Activated CD8-positive, alpha-beta memory T cell treated with anti-CD3 and anti-CD28 coated beads for 24 hours (primary cell): ENCODE measurements at places on chromosomes 4 and X.

DNA sequence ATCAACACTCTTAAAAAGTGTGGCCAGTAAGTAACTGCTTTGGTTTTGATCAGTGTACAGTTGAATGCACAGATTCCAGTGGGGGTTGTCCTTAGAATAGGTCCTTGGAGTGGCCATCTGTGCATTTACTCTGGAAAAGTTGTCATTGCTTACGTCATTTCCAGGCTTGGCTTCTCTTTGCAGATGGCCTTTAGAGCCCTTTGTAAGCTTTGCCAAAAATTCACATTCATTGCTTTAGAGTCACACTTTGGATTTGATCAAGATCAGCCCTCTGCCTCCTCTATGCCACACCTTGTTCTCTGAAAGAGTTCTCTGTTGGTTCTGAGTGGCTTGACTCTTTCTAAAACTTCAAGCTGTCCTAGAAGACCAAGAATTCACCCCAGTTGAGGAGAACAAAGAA lies 83.9 kb downstream of the MAMLD1 start:
- no peak for DNase-seq

GRCh38 chrX:19789782-19790181 lies 97.6 kb downstream of the SH3KBP1 start:
- DNase-seq, result no peak

- DNase-seq, result no peak
Measured at GRCh38 chr4:142009751-142010150, 373.4 kb downstream of the IL15 start.

GRCh38 chr4:111632641-111633151 lies 512.6 kb upstream of the FAM241A start:
- no peak for DNase-seq

GRCh38 chr4:40857956-40858355 lies 108.2 kb downstream of the NSUN7 start:
- no peak for DNase-seq

DNA sequence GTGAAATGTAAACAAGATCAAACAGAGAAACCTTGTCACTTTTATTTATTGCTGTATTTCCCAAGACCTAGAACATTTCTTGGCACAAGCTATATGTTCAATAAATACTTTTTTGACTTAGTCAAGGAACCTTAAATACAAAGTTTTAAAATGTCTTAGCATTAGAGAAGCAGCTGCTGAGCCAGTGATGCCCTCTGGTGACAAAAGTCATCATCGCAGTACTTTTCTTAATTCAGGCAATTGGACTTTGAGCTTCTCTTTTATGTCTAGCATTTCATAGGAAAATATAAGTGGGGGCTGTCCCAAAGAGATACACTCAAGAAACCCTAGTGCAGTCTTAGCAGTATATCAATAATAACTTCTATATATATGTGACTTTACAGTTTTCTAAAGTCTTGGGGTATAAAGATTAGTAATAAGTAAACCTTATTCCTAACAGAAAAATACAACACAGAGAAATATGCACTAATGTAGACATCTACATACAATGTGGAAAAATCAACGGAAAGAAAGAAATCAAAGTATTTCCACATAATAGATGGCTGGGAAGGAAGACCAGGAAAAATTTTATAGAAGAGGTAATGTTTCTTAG lies 118.4 kb downstream of the DTHD1 start:
- no peak for DNase-seq

GRCh38 chr4:147736458-147736857 lies 4.6 kb downstream of the ARHGAP10 start:
- no peak for DNase-seq

GRCh38 chr4:96833831-96834230 lies 993.9 kb downstream of the PDHA2 start:
- no peak for DNase-seq

- no peak for DNase-seq
Measured at GRCh38 chr4:174201871-174202270, 81.6 kb downstream of the FBXO8 start.

GRCh38 chr4:109276482-109277095 lies 25.9 kb downstream of the COL25A1 start:
- no peak for DNase-seq

DNA sequence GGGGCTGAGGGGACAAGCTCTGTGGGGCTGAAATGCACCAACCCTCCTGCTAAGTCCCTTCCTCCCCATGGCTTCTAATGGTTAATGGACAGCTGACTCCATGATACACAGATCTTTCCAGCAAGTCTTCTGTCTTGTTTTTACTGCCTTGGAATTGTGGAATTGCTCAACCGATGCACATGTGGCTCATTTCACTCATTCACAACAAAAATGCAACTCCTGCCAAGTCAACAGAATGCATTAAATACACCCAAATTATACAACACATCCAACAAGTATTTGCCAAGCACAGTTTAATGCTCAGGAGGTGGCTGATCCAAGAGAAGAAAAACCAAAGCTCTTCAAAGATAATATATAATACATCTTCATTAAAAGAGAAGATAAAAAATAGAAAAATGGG lies 61.9 kb upstream of the PAGE4 start:
- DNase-seq, result no peak

GRCh38 chrX:70432936-70433847 lies 10.1 kb downstream of the GDPD2 start:
- no peak for DNase-seq

DNA sequence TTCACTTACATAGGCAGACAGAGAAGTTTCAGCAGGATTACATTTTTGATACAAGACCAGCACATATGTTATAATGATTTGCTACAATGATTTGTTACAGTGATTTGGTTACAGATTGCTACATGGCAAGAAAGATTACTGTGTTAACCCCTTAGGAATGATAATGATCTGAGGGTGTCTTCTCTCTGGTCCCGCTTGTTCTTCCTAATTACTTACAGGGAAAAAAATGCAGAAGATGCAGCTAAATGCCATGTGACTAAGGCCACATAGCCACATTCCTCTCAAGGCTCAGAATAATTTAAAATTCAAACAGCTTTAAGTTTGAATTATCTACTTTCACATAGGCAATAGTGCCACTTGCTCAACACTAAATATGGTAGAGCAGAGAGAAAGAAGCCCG lies 9.7 kb upstream of the LAP3 start:
- no peak for DNase-seq

- DNase-seq, result no peak
Measured at GRCh38 chr4:137367620-137368019, 164.7 kb downstream of the PCDH18 start.

DNA sequence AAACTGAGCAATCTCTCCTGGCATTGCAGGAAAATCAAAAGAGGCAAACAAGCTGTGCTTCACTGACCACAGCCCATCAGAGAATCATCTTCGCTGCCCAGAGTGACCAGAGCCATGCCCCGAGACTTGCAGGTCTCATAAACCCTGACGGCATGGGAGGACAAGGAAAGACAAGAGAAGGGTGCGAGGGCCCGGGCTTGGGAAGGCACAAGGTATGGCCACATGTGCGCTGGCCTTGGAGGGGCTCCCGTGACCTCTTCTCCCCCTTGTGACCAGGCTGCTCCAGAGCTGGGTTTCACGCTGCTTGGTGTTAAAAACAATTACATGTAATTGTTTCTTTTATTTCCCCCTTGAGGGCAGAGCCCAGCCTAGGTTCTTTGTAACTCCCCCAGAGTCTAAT lies 20.8 kb downstream of the DCTD start:
- DNase-seq, result peak; percentile 43

GRCh38 chr4:156154978-156155377 lies 201.3 kb upstream of the CTSO start:
- no peak for DNase-seq

DNA sequence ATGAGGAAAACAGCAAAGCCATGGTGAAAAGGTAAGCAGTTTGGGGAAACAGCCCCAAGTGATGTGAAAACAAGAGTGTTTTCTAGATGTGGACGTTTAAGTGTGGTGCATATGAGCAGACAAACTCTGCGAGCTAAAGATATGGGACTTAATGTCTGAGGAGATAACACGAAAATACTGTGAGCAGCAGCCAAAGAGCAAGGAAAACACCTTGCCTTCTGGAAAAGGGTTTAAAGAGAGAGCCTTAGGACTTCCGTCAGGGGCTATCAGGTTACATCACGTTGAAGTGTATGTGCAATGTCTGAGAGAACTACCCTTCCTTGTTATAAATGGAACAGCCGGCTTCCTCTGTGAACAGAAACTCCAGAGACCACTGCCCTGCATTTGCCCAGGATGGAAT lies 54.2 kb downstream of the LEF1 start:
- no peak for DNase-seq

GRCh38 chr4:12724510-12724909 lies 759.6 kb downstream of the RAB28 start:
- no peak for DNase-seq

- DNase-seq, result no peak
Measured at GRCh38 chr4:15536552-15537499, 67.1 kb downstream of the CC2D2A start.

- DNase-seq, result no peak
Measured at GRCh38 chr4:64777286-64777685, 368.0 kb upstream of the TECRL start.

DNA sequence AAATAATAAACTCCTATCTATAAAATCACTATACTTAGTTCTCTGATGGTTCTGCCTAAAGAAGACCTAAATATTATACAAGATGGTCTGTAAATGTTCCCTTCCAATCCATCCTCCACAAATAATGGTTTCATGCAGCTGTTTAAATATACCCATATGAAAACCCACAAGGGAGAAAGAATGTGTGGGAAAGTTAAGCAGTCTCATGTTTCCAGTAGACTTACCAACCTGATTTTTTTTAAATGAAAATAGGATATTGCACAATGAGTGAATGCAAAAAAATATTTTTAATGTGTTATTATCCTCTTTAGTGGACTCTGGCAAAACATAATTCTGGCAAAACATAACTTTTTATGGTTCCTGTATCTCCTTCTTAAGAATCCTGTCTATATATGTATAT lies 23.3 kb downstream of the CAMK2D start:
- no peak for DNase-seq

GRCh38 chr4:113419631-113420030 lies 341.9 kb downstream of the CAMK2D start:
- DNase-seq, result no peak

DNA sequence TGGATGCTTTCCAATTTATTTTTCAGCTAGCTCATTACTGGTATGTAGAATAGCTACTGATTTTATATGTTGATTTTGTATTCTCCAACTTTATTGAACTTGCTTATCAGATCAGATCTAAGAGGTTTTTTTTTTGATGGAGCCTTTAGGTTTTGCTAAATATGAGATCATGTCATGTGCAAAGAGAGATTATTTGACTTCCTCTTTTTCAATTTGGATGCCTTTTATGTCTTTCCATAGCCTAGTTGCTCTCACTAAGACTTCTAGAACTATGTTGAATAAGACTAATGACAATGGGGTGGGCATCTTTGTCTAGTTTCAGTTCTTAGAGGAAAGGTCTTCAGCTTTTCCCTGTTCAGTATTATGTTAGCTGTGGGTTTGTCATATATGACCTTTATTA lies 11.7 kb downstream of the MAGEE1 start:
- no peak for DNase-seq

GRCh38 chr4:184815046-184815877 lies 10.5 kb downstream of the ACSL1 start:
- DNase-seq, result no peak

- DNase-seq, result no peak
Measured at GRCh38 chr4:26050212-26050643, 136.2 kb downstream of the SMIM20 start.

DNA sequence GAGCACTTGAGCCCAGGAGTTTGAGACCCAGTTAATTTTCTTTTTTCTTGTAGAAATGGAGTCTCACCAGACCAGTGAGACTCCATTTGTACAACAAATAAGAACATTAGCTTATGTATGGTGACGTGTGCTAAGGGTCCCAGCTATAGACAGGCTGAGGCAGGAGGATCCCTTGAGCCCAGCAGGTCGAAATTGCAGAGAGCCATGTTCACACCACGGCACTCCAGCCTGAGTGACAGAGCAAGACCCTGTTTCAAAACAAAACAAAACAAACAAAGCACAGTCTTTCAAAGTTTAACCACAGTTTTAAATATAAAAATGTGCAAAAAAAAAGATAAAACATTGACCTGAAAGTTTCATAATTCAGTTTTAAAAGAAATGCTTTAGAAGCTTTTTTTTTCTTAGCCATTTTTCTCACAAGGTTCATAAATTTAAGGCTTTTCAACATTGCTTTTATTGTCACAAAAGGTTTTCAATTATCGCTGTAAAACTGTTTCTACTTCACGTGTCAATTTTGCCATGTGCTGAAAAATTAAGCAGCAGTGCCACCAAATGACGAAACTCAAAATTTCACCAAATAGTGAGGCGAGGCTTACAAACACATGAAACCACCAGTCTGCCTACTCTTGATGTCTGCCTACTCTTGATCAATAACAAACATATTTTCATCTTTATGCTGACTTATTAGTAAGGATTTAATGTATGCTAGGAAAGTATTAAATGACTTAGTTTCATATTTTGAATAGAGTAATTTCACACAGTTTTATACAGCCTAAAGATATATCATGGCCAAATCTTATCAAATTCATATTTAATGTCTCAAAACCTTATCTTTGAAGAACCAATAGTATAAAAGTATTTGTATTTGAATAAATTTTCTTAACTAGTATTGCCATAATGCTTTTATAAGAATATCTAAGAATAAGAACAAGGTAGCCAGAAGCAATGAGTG lies 126.3 kb downstream of the NEK1 start:
- no peak for DNase-seq

GRCh38 chr4:177191991-177192390 lies 117.7 kb upstream of the NEIL3 start:
- no peak for DNase-seq

DNA sequence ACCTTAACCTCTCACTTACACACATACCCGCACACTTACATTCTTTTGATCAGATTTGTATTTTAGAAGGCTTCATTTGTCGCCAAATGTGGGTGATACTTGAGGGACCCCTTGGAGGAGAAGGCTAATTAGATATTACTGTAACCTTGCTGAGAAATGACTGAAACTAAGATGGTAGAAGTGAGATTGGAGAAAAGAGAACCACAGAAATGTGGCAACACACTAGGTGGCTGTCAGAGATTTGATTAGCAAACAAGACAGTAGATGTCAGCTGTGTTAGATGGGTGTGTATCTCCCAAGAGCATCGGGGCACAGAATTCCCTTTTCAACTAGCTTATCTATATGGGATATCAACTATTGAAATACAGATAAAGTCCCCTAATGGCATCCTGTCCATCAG lies 149.3 kb upstream of the FABP2 start:
- no peak for DNase-seq

- DNase-seq, result no peak
Measured at GRCh38 chr4:186979961-186980745, 256.5 kb upstream of the FAT1 start.
